ENCODE measurements at places on chromosomes 6 and 20. TPM values are rescaled to one million over a fixed set of nuclear protein-coding genes. Genes with fewer than 3 reads are reported as not detected.

ZNF292 gene
- 10.7 TPM for total RNA-seq

DNA sequence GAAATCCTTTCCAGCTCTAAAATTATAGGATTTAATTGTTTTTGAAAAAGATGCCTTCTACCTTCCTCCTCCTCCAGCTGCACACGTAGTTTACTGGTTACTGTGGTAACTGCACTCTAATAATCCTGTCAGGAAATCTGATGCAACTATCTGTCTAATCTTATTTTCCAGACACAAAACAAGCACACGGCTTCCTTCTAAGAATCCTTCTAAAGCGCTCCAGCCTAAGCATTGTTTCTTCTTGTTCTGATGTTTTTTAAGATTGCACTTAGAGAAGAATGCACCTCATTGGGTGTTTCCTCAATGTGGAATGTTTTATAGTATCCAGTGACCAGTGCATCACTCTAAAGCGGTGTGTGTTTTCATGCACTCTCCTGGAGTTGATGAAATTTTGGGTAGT is 63.6 kb downstream of the CARMIL1 start:
- DNase-seq, result no peak

DNA sequence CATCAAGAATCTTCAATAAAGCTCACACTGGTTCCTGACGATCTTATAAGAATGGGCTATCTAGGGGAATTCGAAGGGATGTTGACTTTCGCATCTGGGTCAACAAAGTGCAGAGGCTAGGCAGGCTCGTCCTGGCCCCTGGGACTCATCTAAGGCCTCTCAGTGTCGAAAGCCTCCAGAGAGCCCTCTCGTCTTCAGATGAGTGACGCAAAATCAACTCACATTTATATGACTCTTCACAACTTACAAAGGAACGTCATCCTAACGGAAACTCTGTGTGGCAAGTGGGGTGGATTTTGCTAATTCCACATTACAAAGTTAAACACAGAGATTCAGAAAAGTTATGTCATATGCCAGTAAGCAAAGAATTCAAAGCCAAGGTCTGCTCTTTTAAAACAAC is 270.5 kb upstream of the EXOC2 start:
- no peak for DNase-seq

DNA sequence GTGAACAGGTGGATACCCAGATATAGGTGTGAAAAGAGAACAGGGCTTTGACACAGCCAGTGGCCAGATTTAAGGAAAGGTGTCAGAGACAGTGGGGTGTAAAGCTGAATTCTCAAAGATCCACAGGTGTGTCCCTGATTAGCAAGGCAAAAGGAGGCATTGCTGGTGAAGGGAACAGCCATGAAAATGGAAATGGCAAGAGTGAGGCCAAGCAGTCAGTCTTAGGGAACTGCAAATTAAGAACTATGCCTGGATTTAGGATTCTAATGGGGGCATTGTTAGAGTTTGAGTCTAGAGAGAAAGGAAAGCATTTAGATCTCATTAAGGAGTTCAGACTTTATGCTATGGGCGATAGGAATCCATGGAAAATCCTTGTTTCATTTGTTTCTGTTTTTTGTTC is 789.2 kb downstream of the MAFB start:
- DNase-seq, result no peak

DNA sequence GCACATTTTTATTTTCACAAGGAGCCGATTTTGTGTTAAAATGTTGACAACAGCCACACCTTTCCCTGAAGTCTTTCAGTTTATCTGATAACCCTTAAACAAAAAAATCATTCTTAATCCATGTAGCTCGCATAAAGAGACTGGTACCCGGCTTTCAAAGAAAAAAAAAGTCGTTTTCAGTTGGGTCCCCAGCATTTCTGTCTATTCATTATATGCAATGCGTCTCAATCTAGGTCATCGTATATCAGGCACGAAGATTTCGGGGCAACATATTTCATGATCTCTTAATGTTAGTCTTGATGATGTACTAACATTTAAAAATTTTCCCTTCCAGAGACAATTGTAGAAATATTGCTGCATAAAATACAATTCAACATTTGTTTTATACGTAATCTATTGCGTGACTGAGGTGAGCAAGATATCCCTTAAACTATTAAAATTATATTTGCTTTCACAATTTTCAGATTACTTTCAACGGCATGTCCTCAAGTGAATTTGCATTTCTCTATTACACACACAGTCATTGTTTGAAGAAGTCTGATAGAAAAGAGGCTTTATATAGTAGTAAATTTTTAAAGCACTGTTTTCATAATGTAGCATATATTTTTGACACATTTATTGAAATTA is 2.9 kb upstream of the TUBB2B start:
- no peak for DNase-seq
